ENCODE measurements at places on chromosomes 4 and X.

DNA sequence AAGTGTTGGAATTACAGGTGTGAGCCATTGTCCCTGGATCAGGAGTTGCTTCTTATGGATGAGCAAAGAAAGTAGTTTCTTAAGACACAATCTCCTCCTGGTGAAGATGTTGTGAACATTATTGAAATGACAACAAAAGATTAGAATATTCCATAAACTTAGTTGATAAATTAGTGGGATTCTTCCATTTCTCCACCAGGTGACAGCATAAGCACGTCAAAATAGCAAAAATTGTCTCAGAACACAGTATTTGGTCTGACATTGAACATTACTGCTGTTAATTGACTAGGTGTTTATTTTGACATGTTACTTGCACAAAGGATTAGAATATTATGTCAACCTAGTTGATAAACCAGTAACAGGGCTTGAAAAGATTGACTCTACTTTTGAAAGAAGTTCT lies 21.6 kb downstream of the CLDN34 start:
- DNase-seq, result no peak

DNA sequence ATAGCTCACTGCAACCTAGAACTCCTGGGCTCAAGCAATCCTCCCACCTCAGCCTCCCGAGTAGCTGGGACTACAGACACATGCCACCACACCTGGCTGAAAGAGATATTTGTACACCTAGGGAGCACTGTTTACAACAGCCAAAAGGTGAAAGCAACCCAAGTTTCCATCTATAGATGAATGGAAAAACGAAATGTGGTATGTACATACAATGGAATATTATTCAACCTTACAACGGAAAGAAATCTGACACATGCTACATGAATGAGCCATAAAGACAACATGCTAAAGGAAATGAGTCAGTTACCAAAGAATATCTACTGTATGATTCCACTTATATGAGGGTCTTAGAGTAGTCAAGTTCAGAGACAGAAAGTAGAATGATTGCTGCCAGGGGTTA lies 52.2 kb downstream of the ABCG2 start:
- DNase-seq, result no peak

DNA sequence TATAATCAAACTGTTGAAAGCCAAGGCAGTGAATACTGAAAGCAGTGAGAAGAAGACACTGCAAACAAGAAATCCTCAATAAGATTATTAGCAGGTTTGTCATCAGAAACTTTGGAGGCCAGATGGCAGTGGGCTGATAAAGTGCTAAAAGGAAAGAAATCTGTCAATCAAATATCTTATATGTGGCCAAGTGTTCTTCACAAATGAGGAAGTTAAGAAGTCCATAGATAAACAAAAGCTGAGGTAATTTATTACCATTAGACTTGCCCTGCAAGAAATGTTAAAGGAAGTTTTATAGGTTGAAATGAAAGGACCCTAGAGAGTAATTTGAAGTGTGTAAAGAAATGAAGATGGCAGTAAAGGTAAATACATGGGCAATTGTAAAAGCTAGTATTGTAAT lies 586.6 kb downstream of the RAPGEF2 start:
- no peak for DNase-seq

GRCh38 chr4:148265627-148266026 lies 176.6 kb downstream of the NR3C2 start:
- no peak for DNase-seq

DNA sequence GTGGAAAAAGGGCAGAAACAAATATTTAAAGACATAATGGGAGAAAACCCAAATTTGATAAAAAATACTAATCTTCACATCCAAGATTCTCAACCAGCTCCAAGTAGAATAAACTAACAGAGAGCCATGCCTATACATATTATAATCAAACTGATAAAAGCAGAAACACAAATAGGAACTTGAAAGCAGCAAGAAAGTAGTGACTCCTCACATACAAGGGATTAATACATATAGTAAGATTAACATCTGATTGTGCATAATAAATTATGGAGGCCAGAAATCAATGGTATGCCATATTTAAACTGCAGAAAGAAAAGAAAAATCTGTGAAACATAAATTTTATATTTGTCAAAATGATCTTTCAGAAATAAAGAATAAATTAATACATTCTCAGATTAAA lies 454.3 kb upstream of the PCDH10 start:
- no peak for DNase-seq

GRCh38 chr4:113289766-113290165 lies 240.3 kb downstream of the ANK2 start:
- DNase-seq, result no peak

DNA sequence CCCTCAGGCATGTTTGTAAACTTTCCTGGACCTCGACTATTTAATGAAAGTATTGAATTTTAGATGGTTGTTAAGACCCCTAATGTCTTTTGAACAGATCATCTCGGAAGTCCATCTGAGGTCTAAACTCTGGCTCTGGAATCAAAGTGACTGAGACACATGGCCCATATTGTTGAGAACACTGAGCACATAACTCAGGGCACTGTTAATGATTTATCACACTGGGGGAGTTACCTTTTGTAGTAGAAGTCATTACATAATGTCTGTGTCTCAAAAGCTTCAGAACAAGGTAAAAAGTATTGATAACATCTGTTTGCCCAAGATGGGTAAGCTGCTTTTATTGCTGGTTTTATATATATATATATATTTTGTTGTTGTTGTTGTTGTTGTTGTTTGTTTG lies 103.4 kb upstream of the HS3ST1 start:
- DNase-seq, result no peak

Data from iPS DF 6.9 (cell line).